Activated T-cell treated with anti-CD3 and anti-CD28 coated beads for 4 hours (primary cell): ENCODE measurements at places on chromosomes 5 and 9.

DNA sequence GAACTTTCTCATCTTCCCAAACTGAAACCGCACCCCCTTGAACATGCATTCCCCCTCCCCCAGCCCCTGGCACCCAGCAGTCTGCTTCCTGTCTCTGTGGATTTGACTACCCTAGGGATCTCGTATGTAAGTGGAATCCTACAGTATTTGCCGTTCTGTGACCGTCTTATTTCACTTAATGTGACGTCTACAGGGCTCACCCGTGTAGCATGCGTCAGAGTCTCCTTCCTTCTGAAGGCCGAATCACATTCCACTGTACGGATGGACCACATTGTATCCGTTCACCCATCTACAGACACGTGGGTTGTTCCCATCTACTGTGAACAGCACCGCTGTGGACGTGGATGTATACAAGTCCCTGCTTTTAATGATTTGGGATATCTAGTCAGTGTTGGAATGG, 4.5 kb downstream of the PRRX2 start:
- DNase-seq = no peak

DNA sequence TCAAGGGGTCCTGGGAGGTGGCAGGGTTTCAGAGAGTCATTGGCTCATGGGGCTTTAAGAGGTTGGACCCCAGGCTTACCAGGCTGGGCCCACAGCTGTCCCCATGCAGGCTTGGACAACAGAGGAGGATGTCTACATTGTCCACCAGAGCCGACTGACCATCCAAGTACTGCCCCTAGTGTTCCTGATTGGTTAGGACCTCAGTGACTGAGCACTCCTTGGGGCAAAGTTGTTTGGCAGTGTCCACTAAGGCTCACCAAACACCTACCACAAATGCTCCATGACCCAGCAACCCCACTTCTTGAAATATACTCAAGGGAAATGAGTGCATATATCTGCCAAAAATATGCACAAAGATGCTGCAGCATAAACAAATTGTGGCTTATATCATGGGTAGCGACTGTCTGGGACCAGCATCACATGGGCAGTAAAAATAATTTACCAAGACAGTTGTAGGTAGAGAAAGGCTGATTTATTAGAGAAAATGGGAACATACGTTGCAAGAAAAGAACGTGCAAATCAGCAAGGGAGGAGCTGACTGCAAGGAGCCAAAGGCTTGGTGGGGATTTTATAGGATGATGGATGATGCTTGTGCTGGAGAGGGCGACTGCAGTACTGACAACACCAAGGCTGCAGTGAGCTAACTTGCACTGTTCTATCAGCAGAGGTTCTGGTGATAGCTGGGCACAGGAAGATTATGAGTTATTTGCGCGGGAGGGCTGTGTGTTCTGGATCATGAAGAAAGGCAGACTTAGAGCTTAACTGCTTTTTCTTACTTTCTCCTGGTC, 265.2 kb downstream of the GADD45G start:
- DNase-seq = no peak

- DNase-seq = no peak
Measured at GRCh38 chr5:174581479-174581878, 142.9 kb upstream of the MSX2 start.

DNA sequence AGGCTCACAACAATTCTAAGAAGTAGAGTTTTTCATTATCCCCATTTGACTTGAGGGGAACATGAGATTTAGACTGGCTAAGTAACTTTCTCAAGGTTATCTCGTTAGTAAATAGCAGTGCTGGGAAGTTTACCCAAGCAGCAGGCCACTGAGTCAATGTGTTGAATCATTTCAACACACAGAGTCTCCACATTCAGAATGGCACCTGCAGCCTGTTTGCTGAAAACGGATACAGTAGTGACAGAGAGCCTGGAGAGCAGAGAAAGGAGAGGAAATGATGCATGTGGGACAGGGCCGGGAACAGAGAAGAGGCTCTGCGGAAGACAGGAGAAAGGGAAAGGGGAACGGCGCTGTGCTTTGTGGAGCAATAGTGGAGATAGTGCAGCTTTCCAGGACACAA, 33.5 kb upstream of the ZSWIM6 start:
- no peak for DNase-seq

GRCh38 chr5:79642210-79642609, 30.0 kb downstream of the TENT2 start:
- DNase-seq = no peak

GRCh38 chr5:171577042-171577758, 157.8 kb downstream of the FGF18 start:
- DNase-seq = no peak

DNA sequence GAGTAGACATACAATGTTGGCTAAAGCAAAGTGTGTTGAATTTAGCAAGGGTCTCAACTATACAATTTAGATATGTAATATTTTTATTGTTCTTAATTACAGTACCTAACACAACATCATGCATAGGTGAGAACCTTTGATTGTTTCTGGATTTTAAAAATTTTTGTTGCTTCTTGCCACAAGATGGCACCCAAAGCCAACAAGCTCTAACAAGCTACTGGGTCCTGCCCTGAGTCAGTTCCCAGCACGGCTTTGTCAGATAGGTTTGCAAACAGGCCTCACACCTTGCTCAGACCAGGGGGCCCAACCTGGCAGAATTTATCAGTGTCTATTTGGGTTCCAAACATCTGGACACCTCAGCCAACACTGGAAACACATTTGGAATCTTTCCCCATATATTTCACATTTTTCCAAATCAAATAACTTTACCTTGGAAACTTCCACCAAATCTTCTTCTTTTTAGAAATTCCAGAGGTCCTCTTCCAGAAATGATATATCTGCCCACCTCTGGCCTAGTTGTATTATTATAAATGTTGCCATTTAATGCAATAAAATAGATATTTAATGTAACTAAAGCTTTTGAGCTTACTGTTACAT, 49.5 kb upstream of the EGFLAM start:
- DNase-seq = no peak

DNA sequence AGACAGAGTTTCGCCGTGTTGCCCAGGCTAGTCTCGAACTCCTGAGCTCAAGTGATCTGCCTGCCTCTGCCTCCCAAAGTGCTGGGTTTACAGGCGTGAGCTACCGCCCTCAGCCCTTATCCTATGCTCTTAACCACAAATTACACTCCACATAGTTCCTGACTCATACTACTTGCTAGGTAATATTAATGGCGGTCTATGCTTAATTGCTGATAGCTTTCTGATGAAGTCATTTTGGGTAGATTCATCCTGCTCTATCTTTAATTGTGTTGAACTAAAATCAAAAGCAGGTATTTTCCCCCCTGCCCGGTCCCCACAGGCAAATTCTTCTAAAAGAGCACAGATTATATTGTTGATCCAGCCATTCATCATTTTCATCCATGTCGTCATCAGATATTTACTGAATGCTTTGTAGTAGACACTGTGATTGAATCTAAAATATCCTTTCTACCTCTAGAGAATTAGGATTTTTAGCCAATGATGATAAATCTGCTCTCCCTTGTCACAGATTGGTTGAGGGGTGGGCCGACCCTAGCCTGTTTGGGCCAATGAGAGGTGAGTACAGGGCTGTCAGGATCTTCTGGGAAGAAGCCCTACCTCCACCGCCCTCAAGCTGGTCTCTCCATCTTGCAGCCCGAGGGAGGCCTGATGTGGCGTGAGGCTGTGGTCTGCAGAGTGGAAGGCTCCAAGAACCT, 144.8 kb downstream of the NR3C1 start:
- DNase-seq = no peak

- no peak for DNase-seq
Measured at GRCh38 chr9:109994141-109994540, 213.8 kb downstream of the C9orf152 start.

DNA sequence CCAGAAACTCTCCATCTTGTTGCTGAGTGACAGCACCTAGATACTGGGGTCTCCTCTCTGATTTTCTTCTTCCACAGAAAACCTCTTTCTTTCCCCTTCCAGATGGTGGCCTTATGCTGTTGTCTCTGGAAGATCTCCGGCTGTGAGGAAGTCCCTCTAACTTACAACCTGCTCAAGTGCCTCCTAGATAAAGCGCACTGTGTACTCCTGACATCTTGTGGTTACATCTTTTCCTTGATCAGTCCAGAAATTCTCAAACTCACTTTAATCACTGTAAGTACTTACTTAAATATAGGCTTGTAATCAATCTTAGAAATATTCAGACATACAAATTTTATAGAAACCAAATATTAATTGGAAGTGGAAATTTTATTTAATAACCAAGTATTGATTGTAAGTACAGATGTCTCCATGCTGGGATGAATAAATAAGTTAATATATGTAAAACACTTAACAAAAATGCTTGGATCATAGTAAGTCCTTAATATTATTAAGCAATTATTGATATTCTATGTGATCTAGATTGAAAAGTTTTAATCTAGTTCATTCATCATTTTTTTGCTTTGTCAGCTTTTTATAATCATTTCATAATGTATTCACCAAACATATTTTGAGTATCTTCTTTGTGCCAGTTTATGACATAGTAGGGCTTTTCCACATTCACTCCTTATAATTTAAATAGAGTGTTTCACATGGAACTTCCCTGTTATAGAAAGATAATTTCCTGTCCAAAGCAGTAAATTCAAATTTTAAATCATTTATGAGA, 1381.4 kb upstream of the CDH6 start:
- no peak for DNase-seq

GRCh38 chr9:93574900-93575795, 1.2 kb upstream of the PHF2 start:
- DNase-seq = no peak

DNA sequence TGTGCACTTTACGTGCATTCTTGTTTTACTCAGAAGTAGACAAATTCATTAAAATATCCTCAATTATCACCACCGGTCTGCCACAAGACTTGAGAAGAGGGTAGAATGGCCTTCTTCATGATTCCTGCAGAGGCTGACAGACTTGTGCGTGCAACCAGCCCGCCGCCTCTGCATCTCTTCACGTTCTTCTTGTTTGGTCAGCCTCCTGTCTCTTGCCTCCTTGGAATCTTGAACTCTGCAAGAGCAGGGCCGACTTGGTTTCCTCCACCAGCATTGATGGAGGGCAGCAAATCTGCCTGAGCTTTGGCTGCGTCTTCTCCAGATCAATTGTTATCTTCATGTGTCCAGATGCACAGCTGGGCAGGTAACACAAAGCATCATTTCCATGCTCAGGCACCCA, 20.2 kb downstream of the UBE2QL1 start:
- DNase-seq = no peak

- DNase-seq = no peak
Measured at GRCh38 chr5:82319651-82320376, 41.7 kb upstream of the RPS23 start.

DNA sequence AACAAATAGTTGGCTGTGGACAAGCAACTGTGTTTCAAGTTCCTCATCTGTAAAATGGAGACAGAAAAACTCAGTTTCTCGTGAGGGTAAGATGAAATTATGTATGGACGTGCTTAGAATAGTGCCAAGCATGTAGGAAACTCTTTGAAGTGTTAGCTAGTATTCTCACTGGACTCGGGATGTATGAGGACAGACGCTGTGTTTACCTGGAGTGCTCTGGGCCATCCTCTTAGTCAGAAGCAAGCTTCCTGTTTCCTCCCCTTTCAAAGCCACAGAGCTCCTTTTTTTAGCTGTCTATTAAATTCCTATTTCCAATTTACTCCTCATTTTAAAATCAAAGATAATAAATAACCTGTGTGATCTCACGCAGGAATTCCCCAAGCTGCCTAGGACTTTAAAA, 23.8 kb upstream of the IQGAP2 start:
- DNase-seq = no peak

GRCh38 chr5:149719666-149720065, 10.4 kb upstream of the PPARGC1B start:
- DNase-seq = no peak

- no peak for DNase-seq
Measured at GRCh38 chr5:73443829-73444498, 4.6 kb downstream of the FOXD1 start.

DNA sequence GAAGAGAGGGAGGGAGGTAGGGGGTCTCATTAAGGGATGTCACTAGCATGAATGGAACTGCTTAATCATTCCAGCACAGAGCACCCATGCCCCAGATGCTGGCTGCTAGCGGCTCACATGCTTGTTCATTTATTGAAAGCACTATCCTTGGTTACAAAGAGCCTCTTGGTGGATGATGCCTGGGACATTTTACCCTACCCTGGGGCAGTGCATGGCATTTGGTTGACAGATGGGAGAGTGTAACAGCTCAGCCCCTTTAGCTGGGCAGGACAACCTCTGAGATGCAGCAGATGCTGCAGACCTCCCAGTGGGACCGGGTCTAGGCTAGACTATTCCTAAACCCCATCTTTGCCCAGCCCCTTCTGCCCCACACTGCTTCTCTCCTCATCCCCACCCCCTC, 46.9 kb upstream of the TCERG1 start:
- no peak for DNase-seq

GRCh38 chr9:68979538-68980314, 34.2 kb downstream of the PRKACG start:
- no peak for DNase-seq

- DNase-seq = no peak
Measured at GRCh38 chr5:111930449-111930848, 173.5 kb upstream of the NREP start.

DNA sequence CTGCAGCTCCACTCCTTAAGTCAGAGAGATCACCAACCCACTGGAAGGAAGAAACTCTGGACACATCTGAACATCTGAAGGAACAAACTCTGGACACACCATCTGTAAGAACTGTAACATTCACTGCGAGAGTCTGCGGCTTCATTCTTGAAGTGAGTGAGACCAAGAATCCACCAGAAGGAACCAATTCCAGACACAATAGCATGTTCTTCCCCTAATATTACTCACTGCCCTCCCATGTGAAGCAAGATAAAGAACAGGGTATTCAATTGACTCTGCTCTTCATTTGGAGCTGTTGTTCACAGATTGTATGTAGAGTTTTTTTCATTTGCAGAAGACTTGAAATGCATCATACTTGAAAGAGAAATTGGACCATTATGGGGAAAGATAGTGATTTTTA, 10.8 kb downstream of the SAXO1 start:
- DNase-seq = no peak

DNA sequence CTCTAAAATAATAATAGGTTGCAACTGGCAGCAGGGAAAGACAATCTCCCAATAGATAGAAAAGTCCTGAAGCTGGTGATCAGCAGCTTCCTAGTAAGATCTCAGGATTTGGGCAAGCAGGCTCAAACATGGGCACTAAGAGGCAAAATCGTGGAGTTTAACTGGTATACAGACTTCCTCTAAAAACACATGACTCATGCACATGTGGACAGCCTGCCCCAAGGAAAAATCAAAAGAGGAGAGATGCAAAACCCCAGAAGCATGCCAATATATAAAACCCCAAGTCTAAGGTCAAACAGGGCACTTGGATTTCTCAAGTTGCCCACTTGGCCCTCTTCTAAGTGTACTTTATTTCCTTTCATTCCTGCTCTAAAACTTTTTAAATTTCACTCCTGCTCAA, 62.8 kb downstream of the CDKN2A start:
- DNase-seq = no peak

DNA sequence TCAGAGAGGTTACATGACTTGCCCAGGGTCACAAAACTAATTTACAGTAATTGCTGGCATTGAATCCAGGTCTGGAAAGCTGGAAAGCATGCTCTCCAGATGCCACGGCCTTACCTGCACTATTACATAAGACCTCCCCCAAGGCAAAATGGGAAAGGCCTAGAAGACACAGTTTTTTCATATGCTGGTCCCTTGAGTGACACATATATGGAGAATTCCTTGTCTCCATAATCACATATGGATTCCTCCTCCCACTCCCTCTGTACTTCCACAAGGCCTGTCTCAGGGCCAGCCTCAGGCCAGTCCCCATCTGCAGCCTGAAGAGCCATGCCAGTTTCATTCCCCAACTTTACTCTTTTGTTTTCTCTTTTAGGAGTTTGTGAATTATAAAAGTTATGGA, 28.6 kb upstream of the MEIKIN start:
- no peak for DNase-seq
